ENCODE measurements at places on chromosomes 16 and 17. TPM values are rescaled to one million over a fixed set of nuclear protein-coding genes. Genes with fewer than 3 reads are reported as not detected.
A peak's percentile ranks its signal among the peaks of the same experiment; 100 is the strongest.

The APRT gene
- total RNA-seq = 221 TPM

DNA sequence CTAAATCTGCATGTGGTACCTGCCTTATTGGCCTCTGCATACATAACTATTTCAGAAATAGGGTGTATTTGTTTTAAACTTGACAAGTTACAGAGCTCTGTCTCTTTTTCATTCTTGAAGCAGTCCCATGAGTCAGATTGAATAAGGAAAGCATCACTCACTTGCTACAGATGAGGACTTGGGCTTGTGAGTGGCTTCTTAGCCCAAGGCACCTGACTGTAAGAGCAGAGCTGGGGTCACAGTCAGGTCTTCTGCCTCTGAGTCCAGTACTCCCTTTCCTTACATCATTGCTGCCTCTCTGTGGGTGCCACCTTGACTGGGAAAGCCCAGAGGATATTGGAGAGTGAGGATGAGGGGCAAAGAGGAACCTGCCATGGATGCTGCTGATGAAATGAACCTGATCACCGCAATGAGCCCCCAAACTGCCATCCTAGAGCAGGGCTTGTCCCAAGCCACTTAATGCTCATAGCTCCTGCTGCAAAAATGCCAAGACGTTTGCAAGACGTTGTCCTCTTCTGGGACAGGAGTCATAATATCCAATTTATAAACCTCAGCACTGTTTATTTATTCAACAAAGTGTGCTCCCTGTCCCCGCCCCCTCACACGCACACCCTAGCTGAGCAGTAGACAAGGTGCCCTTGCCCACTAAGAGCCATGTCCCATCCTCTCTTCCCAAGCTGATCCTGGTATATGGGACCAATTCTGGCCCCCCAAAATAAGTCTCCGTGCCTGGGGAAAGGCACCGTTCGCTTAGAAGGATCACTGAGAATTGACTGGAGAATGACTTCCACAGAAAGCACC lies 74.1 kb downstream of the CCDC182 start:
- peak; percentile 38 for DNase-seq

- DNase-seq = no peak
Observed at GRCh38 chr17:30952638-30953393, 18.0 kb upstream of the RNF135 start.

DNA sequence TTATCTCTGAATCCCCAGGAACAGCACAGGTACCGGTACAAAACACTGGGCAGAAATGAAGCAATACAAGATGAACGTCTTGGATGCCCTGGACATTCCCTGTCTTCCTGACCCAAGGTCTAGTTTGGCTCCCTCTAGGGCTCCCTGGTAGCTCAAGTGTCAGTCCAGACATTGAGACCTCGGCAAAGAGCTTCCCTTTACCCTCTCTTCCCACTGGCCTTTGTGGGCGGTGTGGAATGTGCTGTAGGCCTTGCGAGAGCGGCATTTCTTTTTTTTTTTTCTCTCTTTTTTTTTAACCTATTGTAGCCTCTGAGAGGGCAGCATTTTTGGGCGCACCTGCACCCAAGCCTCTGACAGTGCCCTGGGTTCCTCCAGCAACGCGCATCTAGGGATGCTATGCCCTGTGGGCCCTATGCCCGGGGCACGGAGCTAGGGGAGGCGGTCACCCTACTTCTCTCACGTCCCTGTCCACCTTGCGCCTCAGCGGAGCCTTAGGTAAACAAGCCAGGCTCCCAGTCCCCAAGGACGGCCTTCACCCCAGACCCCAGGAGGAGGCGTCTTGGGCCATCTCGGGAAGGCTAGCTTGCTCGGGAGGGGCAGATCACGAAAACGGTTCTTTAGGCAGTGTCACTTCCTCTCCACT lies 1.2 kb upstream of the NFATC3 start:
- no peak for DNase-seq

- no peak for DNase-seq
Observed at GRCh38 chr16:30351586-30352419, 3.3 kb downstream of the CD2BP2 start.

- no peak for DNase-seq
Observed at GRCh38 chr17:35540589-35541404, 3.3 kb upstream of the SLFN12L start.

The CLEC3A gene
- not detected for total RNA-seq

- no peak for DNase-seq
Observed at GRCh38 chr17:51372345-51373004, 112.1 kb downstream of the UTP18 start.

- no peak for DNase-seq
Observed at GRCh38 chr17:65678546-65678945, 117.1 kb upstream of the AXIN2 start.
